ENCODE measurements at places on chromosomes 6 and 20.

- no peak for DNase-seq
These were observed 12.7 kb downstream of the KCNS1 start for GRCh38 chr20:45088247-45088646.

- DNase-seq, result peak; percentile 76
These were observed at the start of gene HMGA1 for GRCh38 chr6:34236443-34237315. Gene HMGA1 (plus strand): TSS chr6:34236873. CDS start chr6:34240781, 3,908 bp downstream.

- DNase-seq, result no peak
These were observed 699 bp upstream of the HSPA1B start for GRCh38 chr6:31826793-31827285.

DNA sequence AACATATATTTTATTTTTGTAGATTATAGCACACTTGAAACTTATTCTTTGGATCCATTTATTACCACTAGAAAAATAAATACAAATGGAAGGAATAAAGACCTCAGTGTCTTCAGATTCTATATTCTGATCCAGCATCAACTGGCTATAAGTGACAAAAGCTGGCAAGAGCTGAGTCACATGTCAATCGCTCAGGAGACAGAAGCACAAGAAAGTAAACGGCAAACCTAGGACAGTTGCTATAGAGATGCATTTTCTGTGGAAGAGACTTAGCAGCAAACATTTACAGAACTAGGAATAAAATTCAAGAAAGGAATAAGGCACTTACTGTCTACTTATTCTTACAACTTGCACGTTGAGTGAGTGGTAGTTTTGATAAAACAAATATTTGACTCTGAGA, 230.4 kb downstream of the CLVS2 start:
- no peak for DNase-seq

GRCh38 chr6:155417454-155417853, 38.2 kb downstream of the NOX3 start:
- no peak for DNase-seq

GRCh38 chr20:34577061-34577460, 18.5 kb downstream of the MAP1LC3A start:
- DNase-seq, result no peak

GRCh38 chr6:29924287-29924686, 18.0 kb upstream of the HLA-A start:
- DNase-seq, result no peak

- DNase-seq, result no peak
These were observed 147.5 kb upstream of the TSHZ2 start for GRCh38 chr20:52824494-52825216.

DNA sequence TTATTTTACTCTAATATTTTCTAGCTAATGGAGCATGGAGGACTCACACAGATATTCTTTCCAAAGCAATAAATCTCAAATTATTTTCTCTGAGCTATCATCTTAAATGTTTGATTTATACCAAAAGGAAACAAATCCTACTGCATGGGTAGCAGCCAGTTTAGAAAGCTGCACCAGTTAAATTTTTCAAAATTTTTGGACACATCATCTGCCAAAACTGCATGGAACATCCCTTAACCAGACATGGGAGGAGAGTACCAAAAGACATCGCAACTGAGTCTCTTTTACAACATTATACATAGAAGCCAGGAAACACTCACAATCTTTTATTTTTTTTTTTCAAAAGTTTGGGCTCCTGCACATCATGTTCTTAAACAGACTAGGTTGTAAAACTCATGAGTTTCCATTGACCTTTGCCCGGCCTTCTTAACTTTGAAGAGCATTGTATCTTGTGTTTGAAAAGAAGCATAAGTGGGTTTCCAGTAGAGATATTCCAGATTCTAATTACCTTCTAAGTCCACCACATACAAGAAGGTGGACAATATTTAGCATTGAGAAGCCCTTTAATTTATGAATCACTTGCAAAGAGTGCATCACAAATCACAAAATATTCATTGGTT, 87.7 kb upstream of the HMGCLL1 start:
- DNase-seq, result no peak

DNA sequence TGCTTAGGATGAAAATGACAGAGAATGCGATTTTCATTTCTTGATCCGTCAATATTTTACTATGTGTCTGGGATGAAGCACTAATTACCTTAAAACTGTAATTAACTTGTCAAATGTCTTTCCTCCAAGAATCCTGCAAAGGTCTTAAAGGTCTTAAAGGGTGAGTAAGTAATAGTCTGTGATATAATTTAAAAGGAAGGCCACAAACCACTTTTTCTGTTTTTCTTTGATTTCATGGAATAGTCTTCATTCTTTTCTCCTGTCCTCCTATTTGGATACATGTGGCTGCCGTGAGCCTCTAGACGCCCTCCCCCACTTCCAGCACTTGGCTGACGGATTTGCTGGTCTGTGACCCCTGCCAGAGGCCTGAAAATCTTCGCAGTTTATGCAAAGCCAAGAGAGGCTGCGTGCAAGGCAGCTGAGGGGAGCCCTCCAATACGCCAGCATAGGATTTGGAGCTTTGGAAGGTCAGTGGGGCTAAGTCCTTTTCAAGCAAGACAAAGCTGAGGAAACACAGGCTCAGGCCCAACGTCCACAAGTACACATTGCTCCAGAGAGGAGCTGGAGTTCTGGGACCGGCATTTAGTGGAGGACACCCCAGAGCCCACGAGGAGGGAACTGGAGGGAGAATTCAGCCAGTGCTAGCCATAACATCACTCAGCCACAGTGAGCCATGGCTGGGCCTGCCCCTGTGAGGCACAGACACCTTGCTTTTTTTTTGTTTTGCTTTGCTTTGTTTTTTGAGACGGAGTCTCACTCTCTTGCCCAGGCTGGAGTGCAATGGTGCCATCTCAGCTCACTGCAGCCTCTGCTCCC, 382.6 kb downstream of the SMOC2 start:
- no peak for DNase-seq

DNA sequence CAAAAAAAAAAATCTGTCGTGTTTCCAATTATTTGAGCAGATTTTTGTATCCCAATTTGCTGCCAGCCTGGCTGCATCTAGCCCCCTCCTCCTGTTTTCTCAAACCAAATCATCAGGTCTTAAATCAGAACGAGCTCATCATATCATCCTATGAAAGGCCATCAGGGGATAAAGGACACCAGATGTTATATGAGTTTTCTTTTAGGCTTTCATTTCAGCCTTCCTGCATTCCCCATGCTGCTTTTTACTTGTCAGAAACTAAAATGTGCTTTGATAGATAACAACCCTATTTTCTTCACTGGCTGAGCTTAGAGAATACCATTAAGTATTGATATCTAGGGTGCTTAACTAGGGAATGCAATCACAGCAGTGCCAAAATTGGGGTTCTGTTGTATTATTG, 968.4 kb upstream of the SLC35B3 start:
- no peak for DNase-seq

GRCh38 chr20:11432407-11432806, 485.3 kb upstream of the BTBD3 start:
- DNase-seq, result no peak

GRCh38 chr6:71468841-71469700, 180.5 kb downstream of the OGFRL1 start:
- DNase-seq, result no peak

DNA sequence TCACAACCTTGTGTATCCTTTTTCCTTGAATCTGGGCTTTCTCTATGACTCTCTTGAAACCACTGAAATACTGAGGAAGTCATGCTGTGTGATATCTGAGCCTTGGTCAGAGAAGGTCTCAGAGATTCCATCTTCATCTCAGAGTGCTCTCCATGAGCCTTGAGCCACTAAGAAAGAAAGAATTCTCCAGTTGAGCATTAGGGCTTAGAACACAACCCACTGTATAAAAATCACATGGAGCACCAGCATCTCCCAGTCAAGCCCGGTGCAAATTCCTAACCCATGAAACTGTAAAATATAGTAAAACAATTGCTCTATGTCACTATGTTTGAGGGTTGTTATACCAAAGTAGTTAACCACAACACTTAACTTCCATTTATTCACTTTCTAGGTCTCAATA, 181.4 kb downstream of the MOXD1 start:
- DNase-seq, result no peak

All from inflammatory macrophage (primary cell).